RPMI7951 (cell line): ENCODE measurements at places on chromosomes 1 and 21. TPM values are rescaled to one million over a fixed set of nuclear protein-coding genes. Genes with fewer than 3 reads are reported as not detected.

LMX1A gene
- total RNA-seq = not detected in 2 replicates

NBPF6 gene
- total RNA-seq = 2.5 TPM in 2 replicates

C1orf87 gene
- total RNA-seq = not detected in 2 replicates

STUM gene
- not detected in 2 replicates for total RNA-seq

FCRL6 gene
- total RNA-seq = 0.10 TPM in 1 of 2 replicates, not detected in the other

KRTAP13-2 gene
- not detected in 2 replicates for total RNA-seq

TAS1R1 gene
- total RNA-seq = 0.20 TPM in 1 of 2 replicates, not detected in the other

C1orf167 gene
- not detected in 2 replicates for total RNA-seq

OLIG2 gene
- total RNA-seq = 0.72 and 0.88 TPM in 2 replicates

SPRR3 gene
- not detected in 2 replicates for total RNA-seq

GBP4 gene
- 0.60 and 0.78 TPM in 2 replicates for total RNA-seq

OR2AK2 gene
- not detected in 2 replicates for total RNA-seq

NME7 gene
- total RNA-seq = 23.2 and 31.1 TPM in 2 replicates

DPM3 gene
- 65.8 and 168 TPM in 2 replicates for total RNA-seq

PTGS2 gene
- 2.1 and 2.4 TPM in 2 replicates for total RNA-seq

AVPR1B gene
- total RNA-seq = not detected in 2 replicates

SLAMF6 gene
- not detected in 2 replicates for total RNA-seq

FMN2 gene
- total RNA-seq = 19.8 and 25.8 TPM in 2 replicates

C1orf94 gene
- total RNA-seq = 0.36 and 0.68 TPM in 2 replicates

NOS1AP gene
- total RNA-seq = not detected in 2 replicates

TMEM82 gene
- total RNA-seq = not detected in 2 replicates

SELENBP1 gene
- 5.1 and 5.2 TPM in 2 replicates for total RNA-seq

CD52 gene
- not detected in 2 replicates for total RNA-seq

CLEC20A gene
- total RNA-seq = not detected in 2 replicates

NUDT17 gene
- 4.3 and 5.7 TPM in 2 replicates for total RNA-seq

GBP6 gene
- not detected in 2 replicates for total RNA-seq

NHLH1 gene
- not detected in 2 replicates for total RNA-seq

PTPRU gene
- 14.1 and 26.2 TPM in 2 replicates for total RNA-seq

SMIM12 gene
- total RNA-seq = 31.5 and 47.6 TPM in 2 replicates

CD5L gene
- 0.10 and 0.12 TPM in 2 replicates for total RNA-seq

SAMD13 gene
- total RNA-seq = 2.9 and 3.5 TPM in 2 replicates
